A549 treated with DMSO at 1 μM for 4 hours (cell line): ENCODE measurements at places on chromosomes 2 and 18. TPM values are rescaled to one million over a fixed set of nuclear protein-coding genes. Genes with fewer than 3 reads are reported as not detected.

Gene CDH7
- total RNA-seq: 0.02 to 0.07 TPM (median 0.03 TPM) in 3 of 5 replicates, not detected in the others

Gene ZC3H6
- total RNA-seq: 0.34 to 0.53 TPM (median 0.52 TPM) in 5 replicates

Gene SCYGR4
- total RNA-seq: not detected in 5 replicates

Gene ABCA12
- 0.16 to 0.24 TPM (median 0.19 TPM) in 5 replicates for total RNA-seq

Gene G6PC2
- not detected in 5 replicates for total RNA-seq

Gene IL1RL1
- total RNA-seq: 0.84 to 1.6 TPM (median 1.1 TPM) in 5 replicates

Gene SLC30A3
- total RNA-seq: 3.2 to 4.9 TPM (median 3.7 TPM) in 5 replicates
